ENCODE measurements at places on chromosomes 16 and 17.

DNA sequence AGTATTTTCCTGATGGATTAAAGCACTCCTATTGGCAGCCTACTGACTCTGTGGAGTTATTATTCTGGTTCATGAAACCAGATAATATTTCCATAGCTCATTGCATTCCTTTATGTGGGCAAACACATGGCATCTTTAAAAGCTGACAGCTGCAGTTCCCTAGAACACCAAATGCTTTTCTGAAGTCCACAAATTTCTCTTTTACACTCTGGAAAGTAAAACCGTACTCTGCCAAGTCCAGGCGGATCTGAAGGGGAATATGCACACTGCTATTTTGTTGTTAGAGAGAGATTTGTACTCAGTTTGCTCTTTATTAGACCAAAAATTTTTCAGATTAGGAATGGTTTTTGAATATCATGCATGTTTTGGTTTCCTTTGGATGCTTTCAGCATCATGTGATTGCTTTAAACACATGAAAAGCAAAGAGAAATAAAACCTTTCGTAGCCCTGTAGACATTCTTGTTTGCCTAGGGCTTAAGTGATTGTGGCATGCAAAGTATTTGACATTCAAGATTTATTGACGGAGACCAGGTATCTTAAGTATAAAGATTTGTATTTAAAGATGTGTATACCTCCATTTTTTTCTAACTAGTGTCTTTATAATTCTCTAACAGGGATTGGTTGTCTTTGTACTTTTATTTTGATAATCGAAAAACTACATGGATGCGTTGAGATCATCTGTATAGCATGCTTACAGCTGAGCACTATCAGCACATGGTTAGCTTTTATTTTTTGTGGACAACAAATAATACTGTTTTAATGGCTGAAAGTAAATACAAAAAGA is 19.5 kb downstream of the SEC14L1 start:
- DNase-seq: no peak

DNA sequence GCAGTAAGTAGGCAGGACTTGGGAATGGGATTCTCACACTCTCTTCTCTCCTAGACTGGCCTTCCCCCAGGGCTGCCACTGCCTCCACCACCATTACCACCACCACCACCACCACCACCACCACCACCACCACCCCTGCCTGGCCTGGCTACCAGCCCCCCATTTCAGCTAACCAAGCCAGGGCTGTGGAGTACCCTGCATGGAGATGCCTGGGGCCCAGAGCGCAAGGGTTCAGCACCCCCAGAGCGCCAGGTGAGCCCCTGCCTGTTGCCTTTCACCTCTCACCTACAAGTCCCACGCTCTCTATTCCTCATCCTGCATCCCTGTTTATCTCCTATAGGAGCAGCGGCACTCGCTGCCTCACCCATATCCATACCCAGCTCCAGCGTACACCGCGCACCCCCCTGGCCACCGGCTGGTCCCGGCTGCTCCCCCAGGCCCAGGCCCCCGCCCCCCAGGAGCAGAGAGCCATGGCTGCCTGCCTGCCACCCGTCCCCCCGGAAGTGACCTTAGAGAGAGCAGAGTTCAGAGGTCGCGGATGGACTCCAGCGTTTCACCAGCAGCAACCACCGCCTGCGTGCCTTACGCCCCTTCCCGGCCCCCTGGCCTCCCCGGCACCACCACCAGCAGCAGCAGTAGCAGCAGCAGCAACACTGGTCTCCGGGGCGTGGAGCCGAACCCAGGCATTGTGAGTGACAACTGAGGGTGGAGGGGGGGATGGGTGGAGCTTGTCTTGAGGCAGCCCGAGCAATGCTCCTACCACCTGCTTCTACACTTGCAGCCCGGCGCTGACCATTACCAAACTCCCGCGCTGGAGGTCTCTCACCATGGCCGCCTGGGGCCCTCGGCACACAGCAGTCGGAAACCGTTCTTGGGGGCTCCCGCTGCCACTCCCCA is 7.9 kb upstream of the TMEM88 start:
- DNase-seq: no peak

- DNase-seq: no peak
These were observed at the start of gene TBKBP1 for GRCh38 chr17:47693731-47694580. Gene TBKBP1, plus strand, starts transcription at chr17:47694161. Its CDS starts 1,952 bp downstream, at chr17:47696113.

GRCh38 chr17:40097931-40098845 is 2.2 kb downstream of the NR1D1 start:
- DNase-seq: no peak

DNA sequence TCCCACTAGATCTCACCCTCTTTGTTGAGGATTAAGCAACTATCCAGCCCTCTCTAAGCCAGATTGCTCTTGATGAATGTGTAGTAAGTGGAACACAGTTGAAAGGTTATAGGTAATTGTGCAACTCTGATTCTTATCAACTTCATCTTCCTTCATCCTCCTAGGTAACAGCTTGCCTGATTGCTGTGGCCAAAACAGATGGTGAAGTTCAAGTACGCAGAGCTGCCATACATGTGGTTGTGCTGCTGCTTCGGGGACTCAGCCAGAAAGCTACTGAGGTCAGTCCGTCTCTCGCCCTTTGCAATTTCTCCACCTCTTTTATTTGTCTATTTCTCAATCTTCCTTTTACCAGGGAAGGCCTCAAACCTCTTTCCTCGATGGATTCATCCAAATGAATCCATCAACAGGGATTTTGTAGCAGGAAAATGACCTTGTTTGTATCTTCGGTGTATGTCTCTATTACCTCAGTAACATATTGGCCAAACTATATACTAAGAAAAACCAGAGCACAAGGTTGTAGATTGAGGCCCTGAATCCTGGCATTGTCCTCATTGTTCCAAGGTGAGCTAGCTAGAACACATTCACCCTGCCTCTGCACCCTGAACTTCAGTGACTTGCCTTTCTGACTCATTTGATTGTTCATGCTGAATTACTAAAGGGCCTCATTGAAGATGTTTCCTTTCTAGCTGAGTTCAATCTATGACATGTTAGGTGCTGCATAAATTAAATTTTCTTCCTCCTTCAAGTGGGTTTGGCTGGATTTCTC is 65.1 kb upstream of the HAS3 start:
- DNase-seq: peak; percentile 70

- DNase-seq: no peak
These were observed 28.6 kb upstream of the METRNL start for GRCh38 chr17:83050651-83051395.

DNA sequence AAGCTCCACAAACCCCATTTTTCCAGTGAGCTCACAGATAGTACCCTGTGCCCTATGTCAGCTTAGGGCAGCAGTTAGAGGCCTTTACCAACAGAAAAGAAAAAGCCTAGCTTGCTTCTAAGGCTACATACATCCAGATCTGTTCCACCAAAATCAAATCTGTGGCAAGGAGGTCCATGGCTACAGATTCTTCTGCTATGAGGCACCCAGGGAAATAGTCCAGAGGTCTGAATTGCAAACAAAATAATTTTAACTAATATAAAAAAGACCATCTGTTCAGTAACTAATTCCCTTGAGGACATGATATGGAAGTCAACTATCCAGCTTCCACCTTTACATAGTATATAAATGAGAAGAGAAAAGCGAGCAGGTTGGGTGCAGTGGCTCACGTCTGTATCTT is 129.3 kb downstream of the PARN start:
- DNase-seq: no peak

GRCh38 chr16:88447881-88448280 is 5.2 kb upstream of the ZFPM1 start:
- no peak for DNase-seq

DNA sequence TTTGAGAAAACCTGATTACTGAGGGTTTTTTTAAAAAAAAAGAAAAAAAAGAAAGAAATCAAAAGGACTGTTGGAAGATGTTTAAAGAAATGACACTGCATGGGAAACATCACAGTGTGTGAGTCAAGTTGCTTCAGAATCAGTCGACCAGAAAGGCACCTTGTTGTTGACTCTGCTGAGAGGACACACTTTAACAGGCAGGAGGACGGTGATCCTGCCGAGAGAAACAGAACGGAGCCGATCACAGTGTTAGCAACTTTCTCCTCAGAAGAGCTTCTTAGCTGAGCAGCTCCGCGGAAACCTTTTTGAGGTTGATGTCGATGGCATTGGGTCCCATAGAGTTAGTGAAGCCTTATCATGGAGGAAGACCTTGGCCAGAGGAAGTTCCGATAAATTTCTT is 538.7 kb downstream of the RBFOX1 start:
- DNase-seq: no peak

GRCh38 chr17:82657926-82658325 is 9.7 kb upstream of the WDR45B start:
- DNase-seq: no peak

DNA sequence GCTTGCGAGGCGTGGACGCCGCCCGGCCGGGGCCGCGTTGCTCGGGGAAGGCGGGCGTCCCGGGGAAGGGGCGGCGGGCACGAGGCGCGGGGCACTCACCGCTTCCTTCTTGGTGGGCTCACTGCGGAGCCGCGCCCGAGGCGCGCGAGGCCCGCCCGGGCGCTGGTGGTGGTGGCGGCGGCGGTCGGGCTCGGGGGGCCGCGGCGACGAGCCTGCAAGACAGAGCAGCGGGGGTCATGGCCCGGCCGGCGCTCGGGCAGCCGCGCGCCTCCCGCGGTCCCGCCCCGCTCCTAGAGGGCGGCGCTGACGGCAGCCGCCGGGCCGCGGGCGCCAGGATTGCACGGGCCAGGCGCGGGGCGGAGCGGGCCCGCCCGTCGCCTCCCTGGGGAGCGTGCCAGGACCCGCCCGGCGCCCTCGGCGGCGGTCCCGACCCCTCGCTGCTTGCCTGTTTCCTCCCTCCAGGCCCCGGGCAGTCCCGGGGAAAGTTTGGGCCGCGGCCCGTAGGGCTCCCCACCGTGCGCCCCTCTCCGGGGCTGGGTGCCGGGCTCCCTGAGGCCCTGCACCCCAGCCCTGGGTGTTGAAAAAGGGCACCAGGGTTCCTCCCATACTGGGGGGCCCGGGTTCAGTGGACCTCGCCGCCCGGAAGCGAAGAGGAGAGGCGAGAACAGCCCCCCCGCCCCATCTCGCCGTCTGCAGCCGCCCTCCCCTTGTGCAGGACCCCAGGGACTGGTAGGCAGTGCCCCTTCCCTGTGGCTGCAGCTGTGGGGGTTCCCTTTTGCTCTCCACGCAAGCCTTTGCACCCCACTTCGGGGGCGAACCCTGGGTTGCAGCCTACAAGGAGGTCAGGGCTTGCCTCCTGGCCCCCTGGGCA is at the start of gene C16orf74:
Gene C16orf74 (minus strand): TSS at position 270 of the 871 bp plus-strand sequence. CDS start 15,879 bp downstream, outside the sequence.
- DNase-seq: no peak

- no peak for DNase-seq
These were observed 23.0 kb downstream of the IL21R start for GRCh38 chr16:27424772-27425498.

- no peak for DNase-seq
These were observed 374.5 kb downstream of the SEC14L1 start for GRCh38 chr17:77515227-77515626.

GRCh38 chr16:85429776-85430522 is 183.2 kb upstream of the GSE1 start:
- DNase-seq: no peak

GRCh38 chr16:1109648-1110047 is 13.6 kb upstream of the C1QTNF8 start:
- no peak for DNase-seq

- no peak for DNase-seq
These were observed 209.4 kb upstream of the CIBAR2 start for GRCh38 chr16:85321509-85322271.
